ENCODE measurements at places on chromosomes 7 and 10.

- no peak for DNase-seq
These were observed 77.4 kb downstream of the CYP26A1 start for GRCh38 chr10:93150990-93151547.

GRCh38 chr10:60719721-60720120, 58.6 kb upstream of the CDK1 start:
- DNase-seq, result no peak

DNA sequence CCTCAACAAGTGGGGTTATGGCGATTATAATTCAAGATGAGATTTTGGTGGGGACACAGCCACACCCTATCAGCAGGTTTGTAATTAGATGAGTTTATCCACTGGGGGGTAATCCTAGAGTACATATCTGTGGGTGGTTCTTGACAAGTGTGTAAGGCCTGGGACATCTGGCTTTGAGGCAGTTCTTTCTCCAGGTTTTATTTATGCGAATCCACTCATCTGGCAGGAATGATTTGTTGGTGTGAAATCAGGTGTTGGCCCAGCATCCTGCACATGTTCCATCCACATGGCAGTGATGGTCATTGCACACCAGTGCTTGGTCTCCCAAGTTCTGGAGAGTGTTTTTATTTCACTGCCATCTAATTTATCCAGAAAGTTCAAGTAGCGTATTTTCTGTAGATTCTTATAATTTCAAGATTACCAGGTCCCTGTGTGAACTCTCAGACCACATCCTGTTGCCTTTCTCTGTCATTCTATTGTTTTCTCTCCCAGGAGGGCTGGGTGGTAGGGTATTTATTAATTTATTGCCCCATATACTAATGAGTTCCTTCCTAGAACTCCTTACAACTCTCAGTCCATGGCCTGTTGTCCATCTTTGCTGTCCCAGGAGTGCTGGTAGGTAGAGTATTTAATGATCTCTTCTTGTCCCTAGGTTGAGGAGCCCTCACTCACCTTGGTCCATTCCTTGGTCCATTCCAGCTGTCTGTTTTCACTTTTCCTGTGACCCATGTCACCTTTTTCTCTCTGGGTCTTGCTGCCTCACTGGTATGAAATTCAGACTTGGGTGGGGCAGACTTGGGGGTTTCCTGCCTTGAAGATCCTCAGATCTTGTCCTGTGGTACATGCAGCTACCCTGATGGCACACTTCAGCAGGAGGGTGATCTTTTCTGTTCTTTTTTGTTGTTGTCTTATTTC, 10.4 kb downstream of the RALA start:
- no peak for DNase-seq

- DNase-seq, result no peak
These were observed 14.4 kb downstream of the CCDC6 start for GRCh38 chr10:59891936-59892335.

DNA sequence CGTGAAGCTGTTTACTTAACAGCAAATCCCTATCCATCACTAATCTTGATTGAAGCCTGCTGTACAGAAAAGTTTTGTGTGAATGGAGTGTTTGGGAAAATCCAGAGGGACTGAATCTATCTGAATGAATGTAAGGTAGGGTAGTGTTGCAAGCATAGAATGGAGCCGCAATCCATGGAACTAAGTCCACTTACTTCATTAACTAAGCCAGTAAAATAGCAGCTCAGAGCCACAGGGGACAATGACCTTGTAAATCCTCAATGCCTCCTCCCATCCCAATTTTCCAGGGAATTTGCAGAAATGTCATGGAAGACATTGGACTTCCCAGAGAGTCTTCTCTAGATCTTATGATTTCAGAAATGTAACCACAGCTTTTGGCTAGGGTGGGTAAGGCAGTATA, 15.2 kb downstream of the TBATA start:
- DNase-seq, result no peak
